ENCODE measurements at places on chromosomes 5 and 9. TPM values are rescaled to one million over a fixed set of nuclear protein-coding genes. Genes with fewer than 3 reads are reported as not detected.

Gene CATSPER3
- polyA plus RNA-seq: 0.71 TPM

Gene FAM163B
- 2.8 TPM for polyA plus RNA-seq

Gene FBP1
- 61.1 TPM for polyA plus RNA-seq

Gene LCN12
- 25.7 TPM for polyA plus RNA-seq

Gene IFNA2
- polyA plus RNA-seq: not detected

Gene BAAT
- polyA plus RNA-seq: 0.16 TPM

Gene LCP2
- 17.1 TPM for polyA plus RNA-seq

Gene PAPPA
- 4.2 TPM for polyA plus RNA-seq

Gene LRRC70
- polyA plus RNA-seq: 8.2 TPM

Gene PCDHGA12
- 5.6 TPM for polyA plus RNA-seq

Gene SEMA6A
- 55.1 TPM for polyA plus RNA-seq

Gene SAXO1
- 0.24 TPM for polyA plus RNA-seq

Gene GPR151
- not detected for polyA plus RNA-seq

Gene TUSC1
- polyA plus RNA-seq: 5.2 TPM

Gene ISOC1
- polyA plus RNA-seq: 36.1 TPM

Gene NIPAL4
- polyA plus RNA-seq: 0.10 TPM

Gene PCDHA3
- polyA plus RNA-seq: 1.1 TPM

Gene SCGB3A2
- polyA plus RNA-seq: 0.71 TPM

Gene ARHGEF28
- 25.3 TPM for polyA plus RNA-seq

Gene SREK1
- 72.6 TPM for polyA plus RNA-seq

Gene PCDHA11
- polyA plus RNA-seq: 0.51 TPM

Gene SLC36A2
- polyA plus RNA-seq: 0.17 TPM

Gene C9orf50
- not detected for polyA plus RNA-seq

Gene C5orf47
- polyA plus RNA-seq: 0.13 TPM

Gene DDX4
- not detected for polyA plus RNA-seq

Gene IRX4
- not detected for polyA plus RNA-seq

Gene CCDC192
- polyA plus RNA-seq: 0.56 TPM

Gene LRRC19
- not detected for polyA plus RNA-seq

All from adrenal gland (tissue), 19 donors.